ENCODE measurements at places on chromosomes 7 and 10.
A peak's percentile ranks its signal among the peaks of the same experiment; 100 is the strongest.

DNA sequence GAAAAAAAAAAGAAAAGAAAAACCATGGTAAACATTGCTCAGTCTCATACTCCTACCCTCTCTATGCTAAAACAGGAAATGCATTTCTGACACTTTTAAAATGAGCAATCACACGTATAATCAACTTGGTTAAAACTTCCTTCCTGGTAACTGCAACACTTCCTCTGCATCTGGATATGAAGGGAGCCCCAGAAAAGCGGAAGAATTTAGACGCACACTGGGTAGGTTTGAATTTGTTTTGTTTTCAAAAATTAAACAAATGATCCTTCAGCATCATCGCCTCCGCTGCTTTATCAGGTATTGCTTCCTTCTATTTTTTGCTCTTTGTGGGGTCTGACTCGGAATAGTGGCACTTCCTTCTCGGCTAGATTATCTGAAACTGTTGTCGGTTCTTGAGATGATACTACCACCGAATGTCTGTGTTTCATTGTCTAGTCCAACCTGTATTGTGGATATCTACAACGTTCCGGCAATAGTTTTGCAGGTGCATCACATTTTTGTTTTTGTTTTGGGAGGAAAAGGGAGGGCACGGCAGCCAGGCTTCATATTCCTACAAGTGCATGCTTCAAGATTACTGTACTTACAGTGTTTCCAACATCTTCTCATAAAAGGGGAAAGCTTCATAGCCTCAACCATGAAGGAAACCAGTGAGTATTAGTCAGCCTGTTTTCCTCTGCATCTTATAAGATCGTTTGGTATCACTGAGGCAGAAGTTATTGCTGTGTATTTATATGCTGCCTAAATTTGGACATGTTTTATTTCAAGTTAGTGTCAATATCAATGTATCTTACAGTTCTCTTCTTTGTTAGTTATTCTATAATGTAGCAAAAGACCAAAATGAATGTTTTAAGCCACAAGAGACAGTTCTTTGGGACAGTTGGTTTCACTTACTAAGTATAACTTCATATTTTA, at the start of gene PIK3CG:
TSS of gene PIK3CG (plus strand) at position 153 of the 912 bp plus-strand sequence. CDS start 2,280 bp downstream, outside the sequence.
- no peak for DNase-seq

DNA sequence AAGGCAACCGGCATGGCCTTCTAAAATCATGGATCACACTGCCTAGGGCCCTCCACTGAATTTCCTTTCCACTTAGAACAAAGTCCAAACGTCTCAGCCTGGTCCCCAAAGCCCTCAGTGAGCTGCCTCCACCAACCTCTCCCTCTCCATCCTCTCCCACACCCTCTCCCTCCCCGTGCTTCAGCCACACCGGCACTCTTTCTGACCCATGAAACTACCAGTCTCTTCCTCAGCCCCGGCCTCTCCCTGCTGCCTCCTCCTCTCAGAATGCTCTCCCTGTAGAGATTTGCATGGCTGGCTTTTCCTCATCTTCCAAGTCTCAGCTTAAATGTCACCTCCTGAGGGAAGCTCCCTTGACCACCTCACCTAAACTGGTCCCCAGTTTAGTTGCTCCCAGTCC, 219.0 kb upstream of the ZMIZ1 start:
- no peak for DNase-seq

GRCh38 chr7:143257501-143257900, 5.7 kb upstream of the GSTK1 start:
- no peak for DNase-seq

DNA sequence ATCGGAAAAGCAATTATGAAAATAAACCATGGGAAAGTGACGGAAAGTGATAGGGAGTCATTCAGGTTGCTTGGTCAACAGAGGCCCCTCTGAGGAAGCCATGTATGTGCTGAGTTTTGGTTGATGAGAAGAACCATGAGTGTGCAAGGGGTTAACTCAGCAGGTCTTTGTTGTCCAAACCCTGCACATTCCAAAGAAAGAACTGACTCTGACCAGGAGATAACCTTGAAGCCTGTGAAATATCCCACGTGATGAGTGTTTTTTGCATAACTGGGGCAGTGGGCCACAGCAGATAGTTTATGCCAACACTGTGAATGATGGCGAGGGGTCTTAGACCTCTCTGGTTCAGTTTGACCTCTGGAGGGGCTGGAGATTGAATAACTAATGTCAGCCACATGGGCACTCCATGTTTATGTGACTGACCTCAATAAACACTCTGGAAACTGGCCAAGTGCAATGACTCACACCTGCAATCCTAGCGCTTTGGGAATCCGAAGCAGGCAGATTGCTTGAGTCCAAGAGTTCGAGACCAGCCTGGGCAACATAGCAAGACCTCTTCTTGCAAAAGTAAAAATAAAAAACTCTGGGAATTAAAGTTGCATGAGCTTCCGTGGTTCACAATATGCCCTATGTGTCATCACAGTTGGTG, 154.0 kb upstream of the FOXK1 start:
- no peak for DNase-seq

- no peak for DNase-seq
Observed at GRCh38 chr10:103668351-103669242, 175.1 kb downstream of the NEURL1 start.

DNA sequence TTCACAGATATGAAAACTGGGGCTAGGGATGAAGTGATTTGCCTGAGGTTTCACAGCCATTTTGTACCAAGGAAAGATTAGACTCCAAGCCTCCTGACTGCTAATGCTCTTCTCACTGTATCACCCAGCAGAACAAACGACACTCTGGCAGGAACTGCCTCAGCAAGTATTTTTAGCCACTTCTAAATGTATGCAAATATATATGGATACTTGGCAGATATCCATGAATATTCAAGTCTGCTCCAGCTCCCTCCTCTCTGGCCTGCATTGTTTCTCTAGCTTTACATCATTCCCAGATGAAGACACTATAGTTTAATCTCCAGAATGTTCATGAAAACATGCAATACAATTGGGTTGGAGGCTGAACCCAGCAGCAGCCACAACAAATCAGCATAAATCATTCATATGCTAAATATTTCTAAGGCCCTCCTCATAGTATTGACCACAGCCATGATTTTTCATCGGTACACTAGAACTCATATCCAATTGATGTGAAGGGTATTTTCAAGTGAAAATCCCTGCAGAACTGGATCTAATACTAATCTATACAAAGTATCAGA, 65.5 kb downstream of the HPSE2 start:
- no peak for DNase-seq

DNA sequence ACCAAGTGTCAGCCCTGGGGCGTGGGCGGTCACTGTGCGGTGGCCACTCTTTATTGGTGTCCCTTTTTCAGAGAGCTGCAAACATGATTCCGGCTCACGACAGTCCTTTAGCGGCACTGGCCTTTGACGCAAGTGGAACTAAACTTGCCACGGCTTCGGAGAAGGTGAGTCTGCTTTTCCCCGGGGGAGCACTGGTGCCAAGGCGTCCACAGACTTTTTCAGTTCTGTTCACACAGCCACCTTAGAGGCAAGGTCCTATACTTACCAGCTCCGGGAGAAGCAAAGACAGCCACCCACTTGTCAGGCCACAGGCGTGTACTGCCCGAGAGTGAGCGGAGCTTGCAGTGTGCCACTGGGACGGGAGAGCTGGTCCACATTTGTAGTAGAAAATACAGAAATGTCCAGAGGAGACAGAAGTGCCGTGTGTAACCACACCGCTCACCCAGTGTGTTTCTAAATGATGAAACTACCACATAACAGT, 27.9 kb downstream of the WIPI2 start:
- no peak for DNase-seq

DNA sequence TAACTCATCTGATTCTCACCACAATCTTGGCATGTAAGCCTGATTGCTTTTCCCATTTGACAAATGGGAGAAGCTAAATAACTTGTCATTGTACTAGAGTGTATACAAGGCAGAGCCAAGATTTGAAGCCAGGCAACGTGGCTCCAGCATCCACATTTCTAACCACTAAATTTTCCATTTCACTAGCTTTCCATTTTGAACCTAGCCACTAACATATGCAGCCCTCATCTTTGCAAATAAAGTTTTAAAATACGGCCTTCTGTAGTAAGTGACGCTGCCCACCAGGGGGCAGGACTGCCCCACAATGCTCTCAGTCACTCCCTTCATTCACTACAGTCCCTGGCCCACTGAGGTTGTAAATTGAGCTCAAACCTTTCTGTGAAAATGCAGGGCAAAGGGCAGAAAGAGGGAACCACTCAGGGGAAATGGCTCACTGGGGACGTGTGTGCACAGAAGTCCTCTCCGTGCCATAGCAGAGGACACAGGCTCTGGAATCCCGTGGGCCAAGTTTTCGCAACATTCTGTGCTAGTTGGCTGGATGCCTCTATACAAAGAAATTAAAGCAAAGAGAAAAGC, 315.7 kb downstream of the TNS3 start:
- peak; percentile 38 for DNase-seq

All from nucleus accumbens (tissue), 56 donors.